Fibroblast of skin of back (primary cell): ENCODE measurements at places on chromosomes 7 and 10.
A peak's percentile ranks its signal among the peaks of the same experiment; 100 is the strongest.

GRCh38 chr10:74624501-74624900 is 201.9 kb upstream of the KAT6B start:
- DNase-seq = no peak

DNA sequence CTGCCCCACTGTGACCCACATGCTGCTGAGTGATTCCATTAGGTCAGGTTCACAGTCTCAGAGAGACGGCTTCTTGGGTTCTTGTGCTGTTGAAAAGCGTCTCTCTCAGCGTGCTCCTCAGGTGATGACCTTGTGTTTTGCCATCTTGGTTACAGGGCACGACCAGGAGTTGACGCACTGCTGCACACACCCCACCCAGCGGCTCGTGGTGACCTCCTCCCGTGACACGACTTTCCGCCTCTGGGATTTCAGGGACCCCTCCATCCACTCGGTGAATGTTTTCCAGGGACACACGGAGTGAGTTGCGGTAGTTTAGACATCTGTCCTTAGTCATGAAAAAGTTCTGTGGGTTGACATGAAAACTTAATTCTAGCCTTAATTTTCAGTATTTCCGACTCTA is 48.8 kb downstream of the WDR37 start:
- no peak for DNase-seq

DNA sequence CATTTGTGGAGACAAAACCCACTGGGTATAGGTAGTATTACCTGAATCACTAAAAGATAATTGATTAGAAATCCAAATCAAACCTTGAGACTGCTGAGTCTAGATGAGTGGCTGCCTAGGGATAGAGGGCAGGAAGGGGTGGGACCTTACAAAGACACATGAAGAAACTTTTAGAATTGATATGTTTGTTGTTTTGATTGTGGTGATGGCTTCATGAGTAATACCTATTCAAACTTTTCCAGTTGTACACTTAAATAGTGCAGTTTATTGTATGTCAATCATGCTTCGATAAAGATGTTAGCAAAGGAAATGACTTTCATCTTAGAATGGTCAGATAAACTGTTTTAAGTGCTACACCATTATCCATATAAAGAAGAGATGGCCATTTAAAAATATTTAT is 188.7 kb upstream of the KAT6B start:
- DNase-seq = no peak

DNA sequence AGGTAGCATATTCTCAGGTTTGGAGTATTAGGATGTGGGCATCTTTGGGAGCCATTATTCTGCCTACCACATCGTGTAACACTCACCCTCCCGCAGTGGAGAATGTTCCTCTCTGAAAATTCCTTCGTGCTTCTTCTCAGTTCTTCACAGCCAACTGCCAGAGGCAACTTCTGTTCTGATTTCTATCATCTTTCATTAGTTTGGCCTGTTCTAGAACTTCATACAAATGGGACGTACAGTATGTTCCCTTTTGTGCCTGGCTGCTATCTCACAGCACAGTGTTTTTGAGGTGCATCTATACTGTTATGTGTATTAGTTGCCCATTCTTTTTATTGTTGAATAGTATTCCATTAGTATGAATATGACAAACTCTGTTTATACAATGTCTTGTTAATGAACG is 8.9 kb upstream of the SLC26A3 start:
- no peak for DNase-seq

- DNase-seq = peak; percentile 1
These were observed 66.5 kb downstream of the ZNF277 start for GRCh38 chr7:112272921-112273561.

DNA sequence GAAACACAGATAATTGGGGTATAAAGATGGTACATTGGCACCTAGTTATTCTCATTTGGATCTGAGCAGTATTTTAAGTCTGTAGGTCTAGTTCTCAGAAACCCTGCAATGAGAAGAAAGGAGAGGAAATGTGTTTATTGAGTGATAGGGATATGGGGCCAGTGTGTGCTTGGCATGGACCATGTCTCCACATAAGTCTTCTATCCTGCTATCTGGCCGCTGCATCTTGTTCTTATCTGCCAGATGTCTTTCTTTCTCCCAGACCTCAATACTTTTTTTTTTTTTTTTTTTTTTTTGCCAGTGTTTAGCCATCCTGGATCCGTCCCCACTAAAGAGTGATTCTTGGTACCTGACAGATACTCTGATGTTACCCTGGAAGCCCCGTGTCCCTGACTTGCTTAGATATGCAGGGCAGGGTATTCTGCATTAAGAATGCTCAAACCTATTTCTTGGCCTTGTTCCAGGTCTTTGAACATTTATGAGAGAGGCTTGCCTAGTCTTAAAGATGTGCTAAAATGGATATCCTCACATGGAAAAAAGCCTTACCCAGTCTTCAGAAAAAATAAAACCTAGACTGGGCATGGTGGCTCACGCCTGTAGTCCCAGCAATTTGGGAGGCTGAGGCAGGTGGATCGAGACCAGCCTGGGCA is 10.0 kb downstream of the MTURN start:
- no peak for DNase-seq

DNA sequence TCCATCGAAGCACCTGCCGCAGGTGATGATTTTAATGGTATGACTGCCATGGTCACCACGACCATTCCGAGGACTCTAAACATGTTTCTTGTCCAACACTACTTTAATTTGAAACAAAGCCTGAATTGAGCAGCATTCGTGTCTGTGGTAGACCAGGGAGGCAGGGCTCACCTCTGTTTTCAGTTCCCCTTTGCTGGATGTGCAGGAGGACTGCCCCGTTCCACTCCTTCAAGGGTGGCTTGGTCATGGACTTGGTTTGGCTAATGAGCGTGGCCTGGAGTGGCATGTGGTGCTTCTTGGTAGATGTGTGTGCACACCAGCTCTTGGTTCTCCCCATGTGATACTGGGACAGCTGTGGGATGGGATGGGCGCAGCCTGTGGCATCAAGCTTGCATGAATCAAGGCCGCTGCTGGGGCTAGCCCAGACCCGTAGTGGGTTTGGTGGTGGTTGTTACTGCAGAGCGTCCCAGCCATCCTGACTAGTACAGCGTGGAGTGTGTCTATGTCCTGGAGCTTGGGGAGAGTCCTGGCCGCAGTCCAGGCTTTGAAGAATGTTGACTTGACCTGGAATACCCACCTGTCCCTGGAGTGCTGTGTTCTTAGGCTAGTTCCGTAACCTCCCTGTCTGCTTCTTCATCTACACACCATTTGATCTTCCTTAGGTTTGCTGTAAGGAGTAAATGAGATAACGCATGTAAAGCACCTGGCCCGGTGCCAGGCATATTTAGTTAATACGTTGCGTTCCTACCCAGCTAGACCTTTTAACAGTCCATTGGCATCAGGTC is 34.8 kb downstream of the MGMT start:
- DNase-seq = no peak

GRCh38 chr10:52632591-52632990 is 140.0 kb downstream of the MBL2 start:
- DNase-seq = no peak
